ENCODE measurements at places on chromosomes 1 and 21.

- no peak for DNase-seq
Measured at GRCh38 chr1:201990427-201990826, 8.0 kb downstream of the RNPEP start.

- DNase-seq: peak; percentile 8
Measured at GRCh38 chr1:77218477-77219165, 609 bp downstream of the PIGK start.

- DNase-seq: no peak
Measured at GRCh38 chr1:64845831-64846425, 101.1 kb downstream of the RAVER2 start.

DNA sequence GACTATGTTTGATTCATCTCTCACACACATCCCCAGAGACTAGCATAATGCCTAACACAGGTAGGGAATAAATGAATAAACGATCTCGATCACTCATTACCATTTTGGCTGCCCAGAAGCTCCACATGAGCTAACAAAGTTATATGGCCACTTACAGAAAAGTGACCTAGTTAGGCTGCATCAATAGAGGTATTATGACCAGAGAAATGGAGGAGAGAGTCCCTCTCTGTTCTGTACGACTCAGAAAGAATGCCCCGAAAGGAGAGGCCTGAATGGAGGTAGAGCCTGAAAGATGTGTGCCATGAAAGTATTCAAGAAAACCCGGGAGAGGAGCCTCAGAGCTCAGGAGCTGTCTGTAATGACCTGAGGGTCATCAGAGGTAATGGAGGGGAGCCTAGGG is 208.2 kb upstream of the GRIK3 start:
- no peak for DNase-seq

- DNase-seq: no peak
Measured at GRCh38 chr1:245201827-245202226, 47.0 kb downstream of the KIF26B start.
